Mucosa of gallbladder (tissue), 1 donor: ENCODE measurements at places on chromosomes 1 and 21. TPM values are rescaled to one million over a fixed set of nuclear protein-coding genes. Genes with fewer than 3 reads are reported as not detected.

DNA sequence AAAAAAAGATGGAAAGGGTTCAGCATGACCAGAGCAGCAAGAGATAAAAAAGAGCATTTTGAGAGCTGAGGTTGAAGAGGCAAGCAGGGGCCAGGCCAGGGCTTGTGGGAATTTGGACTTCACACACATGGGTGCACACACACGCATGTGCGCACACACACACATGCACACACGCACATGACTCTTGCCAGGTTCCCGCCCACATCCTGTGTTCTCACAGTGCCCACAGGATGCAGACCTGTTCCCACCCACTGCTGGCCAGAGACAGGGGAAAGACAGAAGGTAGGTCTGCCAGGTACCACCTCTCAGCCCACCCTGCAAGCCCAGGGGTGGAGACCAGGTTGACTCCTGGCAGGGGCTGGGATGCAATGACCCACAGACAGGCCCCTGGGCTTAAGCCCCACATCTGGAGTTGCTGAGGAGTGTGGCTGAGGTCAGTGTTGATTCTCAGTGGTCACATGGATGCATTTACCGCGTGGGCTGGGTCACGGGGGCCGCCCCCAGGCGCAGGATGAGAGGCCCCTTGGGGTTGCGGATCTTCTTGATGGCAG lies 4.4 kb downstream of the COL16A1 start:
- DNase-seq = no peak

GRCh38 chr1:23171181-23171755 lies 2.6 kb upstream of the LUZP1 start:
- no peak for DNase-seq

GRCh38 chr1:39331647-39332046 lies 127.2 kb downstream of the MACF1 start:
- no peak for DNase-seq

- peak; percentile 64 for DNase-seq
Observed at GRCh38 chr1:59020151-59020997, 236.5 kb upstream of the JUN start.

- DNase-seq = no peak
Observed at GRCh38 chr1:16165548-16165947, 9.7 kb upstream of the EPHA2 start.

GRCh38 chr1:163824006-163824405 lies 502.3 kb downstream of the NUF2 start:
- no peak for DNase-seq

The KCNJ15 gene
- total RNA-seq = 158 TPM

The INSRR gene
- 0.58 TPM for total RNA-seq

The CCDC30 gene
- total RNA-seq = 8.4 TPM

The LRRC71 gene
- 0.23 TPM for total RNA-seq

The PLPPR4 gene
- 2.2 TPM for total RNA-seq
